ENCODE measurements at places on chromosomes 1 and 21.

DNA sequence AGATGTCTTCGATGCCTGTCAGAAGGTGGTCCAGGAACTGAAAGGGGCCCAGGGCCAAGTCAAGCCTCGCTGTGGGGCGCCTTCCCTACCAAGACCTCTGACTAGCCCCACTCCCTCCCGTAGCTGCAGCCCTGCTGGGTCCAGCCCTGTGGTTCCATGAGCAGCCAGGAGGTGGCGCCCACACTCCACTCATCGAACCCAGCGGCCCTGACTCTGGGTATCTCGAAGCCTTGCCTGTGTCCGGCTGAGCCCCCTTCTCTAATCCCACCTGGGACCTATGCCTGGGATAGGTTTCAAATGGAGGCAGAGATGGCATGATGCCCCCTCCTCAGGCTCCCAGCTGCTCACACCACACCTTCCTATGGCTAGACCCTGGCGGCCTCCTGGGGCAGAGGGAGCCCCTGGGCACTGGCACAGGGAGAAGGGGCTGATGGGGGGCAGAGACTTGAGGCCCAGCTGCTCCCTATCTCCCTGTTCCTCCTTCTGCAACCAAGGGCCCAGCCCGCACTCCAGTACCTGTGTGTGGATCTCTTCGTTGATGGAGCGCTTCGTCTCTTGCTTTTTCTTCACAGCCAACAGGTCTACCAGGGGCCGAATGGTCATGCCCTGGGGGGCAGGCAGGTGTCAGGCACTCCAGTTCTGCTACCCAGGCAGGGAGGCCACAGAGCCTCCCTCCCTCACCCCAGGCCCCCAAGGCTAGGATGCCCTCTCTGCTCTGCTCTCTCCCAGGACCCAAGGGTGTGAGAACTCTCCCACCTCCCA lies 52.0 kb downstream of the SLC9A1 start:
- peak; percentile 79 for DNase-seq

GRCh38 chr1:67429011-67429527 lies 1.1 kb downstream of the SERBP1 start:
- no peak for DNase-seq

GRCh38 chr1:99546432-99547416 lies 99.2 kb upstream of the PALMD start:
- DNase-seq, result no peak

- DNase-seq, result no peak
Observed at GRCh38 chr1:15296585-15297321, 49.7 kb downstream of the FHAD1 start.

- DNase-seq, result no peak
Observed at GRCh38 chr1:34777519-34778321, 3.3 kb upstream of the GJB3 start.

- no peak for DNase-seq
Observed at GRCh38 chr1:63523738-63524137, 413 bp downstream of the EFCAB7 start.

Measured in left ventricle myocardium inferior (tissue), 1 donor.